Activated gamma-delta T cell (primary cell): ENCODE measurements at places on chromosomes 5 and 9.

DNA sequence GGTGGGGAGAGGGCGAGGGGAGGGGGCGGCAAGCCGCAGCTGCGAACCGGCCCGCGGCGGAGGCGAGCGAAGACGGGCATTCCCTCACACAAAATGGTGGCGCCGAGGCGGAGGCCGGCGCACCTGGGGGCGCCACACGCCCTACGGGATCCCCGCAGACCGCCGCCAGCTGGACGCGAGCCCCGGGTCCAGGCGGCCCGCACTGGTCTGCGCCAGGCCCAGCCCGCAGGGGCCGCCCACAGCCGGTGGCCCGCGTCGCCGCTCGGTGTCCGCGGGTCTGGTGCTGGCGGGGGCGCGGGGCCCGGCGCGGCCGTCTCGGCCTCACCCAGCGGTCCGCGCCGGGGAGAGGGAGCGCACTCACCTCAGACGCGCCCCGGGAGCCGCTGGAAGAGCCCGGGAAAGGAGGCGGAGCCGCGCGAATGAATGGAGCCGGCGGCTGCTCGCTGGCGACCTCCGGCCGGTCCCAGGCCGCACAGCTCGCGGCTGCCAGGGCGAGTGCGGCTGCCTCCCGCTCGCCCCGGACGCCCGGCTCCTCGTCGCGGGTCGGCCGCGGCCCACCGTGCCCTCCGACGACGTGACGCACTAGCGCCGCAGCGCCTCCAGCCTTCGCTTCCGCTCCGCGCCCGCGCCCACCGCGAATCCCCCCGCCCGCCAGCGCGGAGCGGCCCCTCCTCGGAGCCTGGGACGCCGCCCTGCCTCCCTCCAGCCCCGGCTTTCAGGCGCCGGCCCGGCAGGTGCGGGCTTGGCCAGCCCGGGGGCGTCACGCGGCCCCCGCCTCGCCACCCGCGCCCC, at the start of gene FAM169A:
TSS of gene FAM169A (minus strand) at position 584 of the 792 bp plus-strand sequence. CDS start 24,711 bp downstream, outside the sequence.
- peak; percentile 48 for DNase-seq

DNA sequence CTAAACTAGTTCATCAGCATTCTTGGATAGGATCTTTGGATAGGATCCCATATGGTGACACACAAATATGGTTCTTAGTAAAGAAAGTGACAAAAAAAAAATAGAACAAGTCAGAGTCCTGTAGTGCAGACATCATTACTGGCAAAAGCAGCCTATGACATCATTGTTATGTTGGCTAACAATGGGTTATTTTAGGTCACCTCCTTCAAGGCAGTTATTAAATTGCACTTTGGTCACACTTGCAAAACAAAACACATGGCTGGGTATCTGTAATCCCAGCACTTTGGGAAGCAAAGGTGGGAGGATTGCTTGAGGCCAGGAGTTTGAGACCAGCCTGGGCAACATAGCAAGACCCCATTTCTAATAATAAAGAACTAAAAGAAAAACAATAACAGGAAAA, 185.9 kb downstream of the KIAA0825 start:
- no peak for DNase-seq

DNA sequence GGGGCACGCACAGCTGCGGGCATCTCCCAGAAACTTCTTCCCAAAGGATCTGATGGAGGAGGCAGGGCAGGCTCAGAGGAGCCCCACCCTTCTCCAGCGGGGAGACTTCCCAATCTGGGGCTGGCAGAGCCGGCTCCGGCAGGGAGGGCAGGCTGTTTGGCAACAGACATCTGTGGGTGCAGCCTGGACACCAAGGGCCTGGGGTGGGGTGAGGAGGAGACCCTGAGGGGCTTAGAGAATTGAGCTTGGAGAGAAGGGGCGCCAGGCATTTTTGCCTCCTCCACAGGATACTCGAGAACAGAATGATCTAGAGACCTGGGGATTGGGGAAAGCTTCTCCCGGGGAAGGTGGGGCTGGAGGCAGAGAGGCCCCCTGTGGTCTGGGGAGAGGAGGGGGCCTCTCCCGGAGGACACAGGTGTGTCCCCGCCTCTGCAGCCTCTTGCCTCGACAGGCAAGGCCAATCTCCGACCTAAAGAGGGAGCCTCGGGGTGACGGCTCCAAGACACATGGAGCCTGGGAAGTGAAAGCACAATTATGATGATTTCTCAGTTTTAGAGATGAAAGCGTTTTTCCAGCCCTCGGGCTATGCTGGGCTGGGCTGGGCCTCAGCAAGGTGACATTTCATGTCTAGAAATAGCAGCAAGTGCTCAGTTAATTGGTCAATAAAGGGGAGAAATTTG, 8.4 kb downstream of the LHX3 start:
- no peak for DNase-seq

- DNase-seq = no peak
Observed at GRCh38 chr9:98873951-98874371, 66.5 kb downstream of the GALNT12 start.

- DNase-seq = no peak
Observed at GRCh38 chr9:82188817-82189216, 200.2 kb downstream of the SPATA31D1 start.

DNA sequence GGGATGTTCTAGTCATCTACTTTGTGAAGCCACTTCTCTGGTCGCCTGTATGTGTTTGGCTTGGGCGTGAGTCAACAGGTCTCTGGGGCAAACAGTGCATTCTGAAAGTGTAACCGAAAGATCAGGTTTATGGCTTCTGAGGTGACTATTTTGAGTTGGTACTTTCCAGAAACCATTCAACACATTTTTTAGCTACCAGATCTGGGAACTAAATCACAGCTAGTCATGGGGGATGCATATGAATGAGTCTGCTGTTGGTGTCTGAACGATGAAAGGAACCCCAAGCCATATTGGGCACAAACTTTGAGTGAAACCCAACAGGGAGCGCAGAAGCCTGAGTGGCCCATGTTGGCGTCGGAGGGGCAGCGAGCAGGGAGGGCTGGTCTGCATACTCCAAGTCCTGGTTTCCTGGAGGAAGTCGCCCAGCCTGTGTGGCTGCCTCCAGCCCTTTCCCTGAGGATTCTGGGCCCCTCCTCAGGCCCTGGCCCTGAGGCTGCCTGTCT, 35.3 kb downstream of the UBE2QL1 start:
- no peak for DNase-seq

GRCh38 chr9:91084896-91085516, 276.7 kb downstream of the AUH start:
- DNase-seq = no peak

- DNase-seq = no peak
Observed at GRCh38 chr9:133367778-133368177, 8.1 kb downstream of the SURF4 start.

- no peak for DNase-seq
Observed at GRCh38 chr5:67813877-67814539, 401.5 kb upstream of the PIK3R1 start.

DNA sequence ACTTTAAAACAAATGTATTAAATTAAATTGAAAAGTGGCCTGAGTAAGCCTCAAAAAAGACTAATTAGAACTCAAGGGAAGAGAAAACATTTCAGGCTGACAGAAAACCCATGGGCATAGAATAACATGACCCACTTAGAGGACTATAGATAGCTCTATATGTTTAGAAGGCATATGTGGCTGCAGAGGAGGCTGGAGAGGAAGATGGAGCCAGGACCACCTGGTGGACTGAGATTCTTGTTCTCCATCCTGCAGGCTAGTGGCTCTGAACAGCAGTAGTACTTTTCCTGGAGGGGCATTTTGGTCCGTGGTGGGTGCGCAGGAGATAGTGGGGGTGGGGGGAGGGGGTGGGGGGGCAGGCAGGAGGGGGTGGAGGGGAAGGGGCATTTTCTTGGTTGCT, 10.3 kb upstream of the NPR2 start:
- DNase-seq = no peak

DNA sequence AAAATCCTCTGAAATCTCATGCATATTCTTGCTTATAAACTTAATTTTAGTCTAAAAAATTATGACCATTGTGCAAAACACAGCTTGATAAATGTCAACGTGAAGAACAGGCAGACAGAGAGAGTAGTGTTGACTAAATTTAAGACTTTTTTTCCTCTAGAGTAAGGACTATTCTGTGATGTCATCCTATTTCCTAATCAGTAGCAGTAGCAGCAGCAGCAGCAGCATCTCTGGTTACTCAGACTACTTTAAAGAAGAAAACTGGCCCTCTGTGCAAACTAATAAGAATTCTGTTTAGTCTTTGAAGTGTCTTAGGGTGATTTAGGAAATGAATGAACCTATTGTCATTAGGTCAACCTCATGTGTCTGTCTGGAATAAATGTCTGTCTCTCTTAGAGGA, 403.0 kb downstream of the HINT1 start:
- DNase-seq = no peak

DNA sequence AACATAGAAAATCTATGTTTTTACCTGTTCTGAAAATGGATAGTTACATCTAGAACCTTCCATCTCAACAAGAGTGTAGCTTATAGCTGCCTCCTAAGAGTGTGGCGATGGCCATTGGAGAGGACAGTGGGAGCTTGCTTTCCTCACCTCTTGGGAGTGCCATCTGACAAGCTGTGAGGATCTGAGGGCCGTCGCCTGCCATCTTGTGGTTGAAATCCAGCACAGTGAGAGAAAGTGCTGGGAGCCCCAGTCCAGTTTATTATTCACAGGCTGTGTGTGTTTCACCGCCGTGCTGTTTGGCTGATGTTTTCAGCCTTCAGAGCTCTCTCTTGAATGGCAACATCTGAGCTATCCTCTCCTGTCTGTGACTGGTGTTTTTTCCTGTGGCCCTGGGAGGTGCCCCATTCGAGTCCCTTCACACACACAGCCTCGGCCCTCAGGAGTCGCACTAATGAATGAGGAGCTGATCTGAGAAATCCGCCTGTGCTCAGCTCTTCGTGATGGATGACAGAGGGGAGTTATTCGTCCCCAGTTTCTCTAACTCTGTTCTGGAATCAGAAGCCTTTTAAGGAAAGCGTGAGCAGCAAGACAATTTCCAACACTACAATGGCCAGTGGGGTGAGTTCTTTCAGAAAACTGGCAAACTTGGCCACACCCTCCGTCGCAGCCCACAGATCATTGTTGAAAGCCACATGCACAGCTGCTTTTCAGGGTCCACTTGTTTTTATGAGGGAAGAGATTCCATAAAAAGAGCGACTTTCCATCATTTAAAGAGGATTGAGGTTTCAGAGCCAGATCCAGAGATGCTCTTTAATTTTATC, 170.3 kb downstream of the PDZD2 start:
- DNase-seq = no peak

GRCh38 chr5:133041157-133041784, 10.5 kb upstream of the HSPA4 start:
- DNase-seq = no peak

DNA sequence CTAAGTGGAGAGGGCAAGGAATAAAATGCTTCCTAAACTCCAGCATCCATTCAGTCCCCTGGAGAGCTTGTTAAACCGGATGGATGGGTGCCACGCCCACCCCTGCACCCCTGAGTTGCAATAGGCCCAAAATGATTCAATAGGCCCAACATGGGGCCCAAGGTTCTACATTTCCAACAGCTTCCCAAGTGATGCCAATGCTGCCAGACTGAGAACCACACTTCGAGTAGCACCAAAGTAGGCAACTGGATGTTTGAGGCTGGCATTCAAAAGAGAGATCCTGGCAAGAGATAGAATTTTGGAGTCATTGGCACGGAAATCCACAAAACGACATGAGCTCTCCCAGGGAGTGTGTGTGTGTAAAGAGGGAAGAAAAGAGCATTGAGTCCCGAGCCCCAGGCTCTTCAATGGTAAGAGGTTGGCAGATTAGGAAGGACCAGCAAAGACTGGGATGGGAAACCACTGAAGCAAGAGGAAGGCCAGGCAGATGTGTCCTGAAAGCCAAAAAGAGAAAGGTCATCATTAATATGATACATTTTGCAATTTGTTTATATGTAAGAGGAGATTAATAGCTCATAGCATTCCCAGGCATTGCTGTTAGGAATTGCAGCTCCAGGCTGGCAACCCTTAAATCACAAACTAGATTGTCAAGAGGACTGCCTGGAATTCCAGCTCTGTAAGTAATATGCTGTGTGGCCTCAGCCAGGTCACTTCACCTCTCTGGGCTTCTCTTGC, 130.6 kb downstream of the KCNIP1 start:
- no peak for DNase-seq

GRCh38 chr9:115808695-115809094, 344.9 kb upstream of the PAPPA start:
- DNase-seq = no peak

- DNase-seq = no peak
Observed at GRCh38 chr5:113864437-113864836, 350.9 kb downstream of the YTHDC2 start.

DNA sequence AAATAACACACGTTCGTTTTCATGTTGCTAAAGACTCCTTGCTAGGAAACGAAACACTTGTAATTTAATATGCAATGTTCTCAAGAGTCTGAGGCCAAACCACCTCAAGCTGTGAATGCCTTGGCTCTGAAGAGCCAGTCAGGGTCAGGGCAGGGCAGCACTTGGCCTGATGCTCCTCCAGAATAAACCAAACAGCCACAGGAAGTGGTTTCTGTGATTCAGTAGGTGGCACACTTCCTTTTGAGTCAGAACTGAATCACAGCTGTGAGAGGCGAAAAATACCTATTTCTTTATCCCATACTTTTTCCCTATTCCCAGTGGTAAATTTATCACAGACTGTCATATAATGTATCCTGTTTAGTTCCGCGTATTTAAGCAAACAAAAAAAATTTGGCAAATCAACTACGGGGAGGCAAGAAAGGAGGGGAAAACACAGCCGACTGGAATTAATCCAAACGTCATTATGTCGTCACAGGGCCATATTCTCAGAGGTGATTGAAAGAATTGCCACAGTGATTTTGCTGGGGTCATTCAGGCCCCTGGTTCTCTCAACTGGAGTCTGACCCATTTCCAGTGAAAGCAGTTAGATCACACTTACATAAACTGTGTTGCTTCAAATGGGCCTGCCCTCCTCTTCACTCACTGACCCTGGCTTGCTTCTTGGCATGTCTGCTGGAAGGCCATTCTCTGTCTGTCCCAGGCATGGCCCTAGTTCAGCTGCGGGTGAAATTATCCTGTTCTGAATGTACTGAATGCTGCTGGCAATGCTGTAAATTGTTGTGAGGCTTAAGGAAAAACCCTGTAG, 71.2 kb downstream of the ARRDC3 start:
- peak; percentile 7 for DNase-seq

GRCh38 chr5:59491945-59492344, 401.6 kb downstream of the PDE4D start:
- no peak for DNase-seq
